Muscle of back (tissue), 13 donors: ENCODE measurements at places on chromosomes 13 and 19. TPM values are rescaled to one million over a fixed set of nuclear protein-coding genes. Genes with fewer than 3 reads are reported as not detected.

The KIR2DL1 gene
- not detected for polyA plus RNA-seq

The CCDC194 gene
- polyA plus RNA-seq: not detected

The KASH5 gene
- not detected for polyA plus RNA-seq

The KLF2 gene
- polyA plus RNA-seq: 35.8 TPM

The CEBPA gene
- 4.4 TPM for polyA plus RNA-seq

DNA sequence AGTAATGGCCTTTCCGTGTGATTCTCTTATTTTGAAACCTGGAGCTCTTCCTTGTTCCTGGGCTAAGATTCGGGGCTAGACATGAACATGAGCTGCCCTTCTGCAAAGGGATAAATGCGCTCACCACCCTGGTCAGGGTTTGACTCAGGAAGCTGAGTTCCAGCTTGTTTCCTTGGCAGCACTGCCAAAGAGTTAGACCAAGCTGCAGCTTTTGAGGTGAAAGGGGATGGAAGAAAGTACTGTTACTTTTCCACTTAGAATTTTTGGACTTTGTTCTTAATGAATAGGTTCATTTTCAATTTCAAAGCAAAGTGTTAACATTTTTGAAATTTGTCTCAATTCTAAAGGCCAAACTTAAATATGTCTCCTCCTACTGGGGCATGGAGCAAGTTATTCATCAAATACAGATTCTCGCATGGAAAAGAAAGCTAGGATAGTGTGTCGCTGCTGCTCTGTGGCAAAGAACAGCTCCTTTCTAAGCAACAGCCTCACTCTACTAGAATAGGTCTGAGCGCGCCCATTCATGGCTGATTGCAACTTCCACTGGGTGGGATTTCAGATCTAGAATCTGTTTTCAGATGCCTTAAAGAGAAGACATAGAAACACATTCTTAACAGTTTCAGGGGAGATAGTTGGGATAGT, 2.2 kb downstream of the RGCC start:
- DNase-seq: no peak

DNA sequence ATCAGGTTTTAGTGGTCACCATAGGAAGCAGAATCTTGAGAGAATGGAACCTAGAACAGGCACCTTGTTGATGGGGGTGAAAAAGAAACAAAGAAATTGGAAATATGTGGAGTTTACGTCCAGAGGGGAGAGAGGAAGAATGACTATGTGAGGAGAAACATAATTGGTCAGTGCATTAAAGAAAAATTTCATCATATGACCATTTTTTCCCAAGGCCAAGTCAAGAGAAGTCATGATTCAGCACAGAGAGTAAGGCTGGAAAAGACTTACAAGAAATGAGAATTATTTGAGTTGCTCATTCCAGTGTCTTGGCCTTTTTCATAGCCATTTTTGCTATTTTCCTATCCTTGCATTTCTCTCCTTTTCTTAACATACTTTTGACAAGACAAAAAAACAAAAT, 421.7 kb downstream of the EFNB2 start:
- DNase-seq: no peak

GRCh38 chr19:42174188-42174587, 41.9 kb upstream of the POU2F2 start:
- no peak for DNase-seq

DNA sequence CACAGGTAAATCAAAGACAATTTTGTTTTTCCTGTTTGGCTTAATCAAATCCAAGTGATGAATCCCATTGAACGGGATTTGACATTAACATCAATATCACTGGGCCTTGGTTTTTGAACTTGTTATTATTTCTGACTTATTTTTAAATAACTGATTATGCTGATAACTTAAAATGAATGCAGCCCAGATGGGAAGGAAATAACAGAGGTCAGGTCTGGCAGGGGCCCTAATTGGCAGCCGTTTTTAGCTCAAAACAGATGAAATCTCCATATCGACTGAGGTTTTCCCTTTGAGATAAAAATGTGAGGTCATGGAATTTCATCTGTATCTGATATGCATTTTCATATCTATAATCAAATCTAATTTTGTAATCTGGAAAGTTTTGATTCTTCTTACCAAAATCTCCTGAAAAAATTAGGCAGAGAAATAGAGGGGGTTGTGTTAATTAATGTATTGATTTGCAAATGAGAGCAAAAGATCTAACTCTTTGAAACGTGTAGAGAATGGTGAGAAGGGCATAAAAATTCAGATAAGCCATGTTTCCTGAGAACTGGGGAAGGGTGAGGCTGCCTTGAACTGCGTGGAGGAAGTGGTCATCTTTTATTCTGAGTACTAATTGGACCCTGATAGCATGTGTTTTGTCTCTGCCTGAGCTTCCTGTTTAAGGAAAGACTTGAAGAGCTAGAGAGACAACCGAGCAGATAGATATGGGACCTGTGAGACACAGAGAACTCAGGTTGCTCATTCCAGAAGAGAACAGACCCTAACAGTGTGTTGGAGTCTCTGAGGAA, 98.2 kb upstream of the C1QTNF9B start:
- no peak for DNase-seq

DNA sequence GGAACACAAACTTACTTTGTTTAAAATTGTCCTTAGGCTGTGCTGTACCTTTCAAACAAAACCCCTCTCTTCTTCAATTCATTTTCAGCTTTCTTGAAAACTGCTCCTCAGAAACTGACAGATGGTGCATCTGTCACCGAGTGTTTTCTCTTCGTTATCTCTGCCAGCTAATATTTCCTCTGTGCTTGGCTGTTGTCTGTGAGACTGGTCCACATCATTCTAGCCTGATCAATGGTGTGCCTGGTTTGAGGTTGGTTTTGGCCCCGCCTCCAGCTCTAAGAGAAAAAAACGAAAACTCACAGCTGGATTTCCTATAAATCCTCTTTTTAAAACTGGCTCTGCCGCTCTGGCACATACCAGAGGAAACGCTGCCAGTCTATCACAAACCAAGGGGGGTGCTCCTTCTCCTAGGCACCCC, 79.7 kb downstream of the STARD13 start:
- DNase-seq: no peak
